A549 treated with CpdA at 1 μM for 4 hours (cell line): ENCODE measurements at places on chromosomes 13 and 19. TPM values are rescaled to one million over a fixed set of nuclear protein-coding genes. Genes with fewer than 3 reads are reported as not detected.

The ZNF254 gene
- 5.8 to 13.0 TPM (median 6.5 TPM) in 5 replicates for total RNA-seq

The SYNE4 gene
- 0.23 to 0.50 TPM (median 0.36 TPM) in 4 of 5 replicates, not detected in the other for total RNA-seq

The YJEFN3 gene
- 2.2 to 4.9 TPM (median 3.6 TPM) in 5 replicates for total RNA-seq

The ZNF285 gene
- 1.7 to 2.9 TPM (median 2.4 TPM) in 5 replicates for total RNA-seq

The HIPK4 gene
- total RNA-seq: 0.19 to 0.41 TPM (median 0.23 TPM) in 5 replicates

The CCL25 gene
- not detected in 5 replicates for total RNA-seq

The CEACAM20 gene
- 0.08 TPM in 1 of 5 replicates, not detected in the others for total RNA-seq

The PSG4 gene
- 0.66 to 2.4 TPM (median 1.0 TPM) in 5 replicates for total RNA-seq

The SLC25A41 gene
- total RNA-seq: 0.11 to 0.17 TPM (median 0.16 TPM) in 4 of 5 replicates, not detected in the other

The GGN gene
- total RNA-seq: 0.12 to 0.36 TPM (median 0.24 TPM) in 5 replicates

The CYP2S1 gene
- 24.4 to 29.1 TPM (median 28.3 TPM) in 5 replicates for total RNA-seq

The OR7D2 gene
- not detected in 5 replicates for total RNA-seq

The CYP4F8 gene
- not detected in 5 replicates for total RNA-seq
